ENCODE measurements at places on chromosomes 6 and 20.

GRCh38 chr6:160101277-160102205 lies 20.1 kb upstream of the SLC22A1 start:
- no peak for DNase-seq

GRCh38 chr6:116094041-116094440 lies 6.6 kb upstream of the NT5DC1 start:
- no peak for DNase-seq

DNA sequence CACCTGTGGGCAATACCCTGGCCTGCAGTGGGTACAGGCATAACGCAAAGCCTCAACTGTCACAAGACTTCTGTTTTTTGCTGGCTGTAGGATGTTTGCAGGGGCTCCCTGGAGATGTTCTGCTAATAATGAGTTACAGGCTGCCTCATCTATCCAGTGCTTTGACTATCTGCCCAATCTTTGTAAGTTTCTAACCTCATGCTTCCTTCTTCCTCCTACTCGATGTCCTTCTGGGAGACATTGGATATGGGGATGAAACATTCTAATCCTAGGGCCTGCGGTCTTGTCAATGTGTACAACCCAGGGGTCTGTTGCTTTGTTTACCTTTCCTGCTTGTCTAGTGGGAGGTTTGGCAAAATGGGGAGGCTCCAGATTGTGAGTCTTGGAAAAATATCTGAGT lies 136.8 kb upstream of the TCF21 start:
- DNase-seq = no peak

DNA sequence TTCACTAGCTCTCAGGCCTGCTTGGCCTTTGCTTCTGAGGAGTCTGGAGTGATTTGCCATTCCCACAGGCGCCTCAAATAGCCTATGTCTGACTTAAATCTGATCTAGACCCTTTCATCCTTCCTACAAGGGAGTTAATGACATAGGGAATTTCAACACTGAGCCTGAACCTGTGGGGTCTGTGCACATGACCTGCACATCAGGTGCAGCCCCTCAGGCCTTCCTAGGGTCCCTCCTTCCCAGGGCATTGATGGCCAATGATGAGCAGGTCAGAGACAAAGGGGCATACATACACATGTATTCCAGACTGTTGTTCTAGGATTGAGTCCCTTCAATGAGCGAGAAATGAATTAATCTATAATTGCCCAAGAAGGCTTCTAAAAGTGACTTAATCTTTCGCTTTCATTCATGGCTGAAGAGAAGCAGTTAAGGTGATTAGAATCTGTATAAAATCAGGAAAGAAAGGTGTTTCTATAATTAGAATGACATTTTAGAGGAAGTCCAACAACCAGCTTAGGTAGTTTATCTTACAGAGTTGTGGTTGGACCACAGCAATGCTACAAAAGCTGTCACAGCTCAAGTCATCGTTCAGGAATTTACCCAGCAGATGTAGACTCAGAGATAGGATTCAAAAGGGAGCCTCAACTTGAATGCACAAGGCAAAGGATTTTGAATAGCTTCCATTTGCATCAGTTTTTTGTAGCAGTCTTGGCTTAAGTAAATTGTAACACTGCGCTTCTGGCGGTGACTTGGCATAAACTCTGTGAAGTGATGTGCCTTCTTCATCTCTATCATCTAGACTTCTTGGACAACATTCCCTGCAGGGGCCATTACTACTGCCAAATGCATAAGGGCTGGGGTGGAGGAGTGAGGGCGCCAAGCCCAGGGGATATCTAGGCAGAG lies 27.0 kb upstream of the TBC1D7 start:
- DNase-seq = no peak

DNA sequence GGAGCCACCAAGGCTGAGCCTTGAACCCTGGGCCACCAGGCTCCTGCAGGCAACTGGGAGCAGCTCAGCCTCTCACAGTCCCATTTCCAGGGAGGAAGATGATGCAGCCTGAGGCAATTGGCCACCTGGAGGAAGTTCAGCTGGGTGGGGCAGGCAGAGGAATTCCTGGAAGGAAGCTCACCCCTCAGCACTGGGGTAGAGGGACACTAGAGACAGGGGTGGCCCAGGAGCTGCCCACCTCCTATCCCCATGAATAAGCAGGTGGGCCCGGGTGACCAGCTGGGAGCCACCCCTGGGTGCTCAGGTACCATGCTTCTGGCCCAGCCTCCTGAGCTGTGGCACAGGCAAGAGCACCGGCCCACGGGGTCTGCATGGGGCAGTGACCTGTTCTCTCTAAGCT lies 3.6 kb upstream of the HSPA12B start:
- DNase-seq = no peak

GRCh38 chr20:57396984-57397692 lies 5.9 kb downstream of the RBM38 start:
- no peak for DNase-seq

Measured in NCI-H2171 treated with DMSO at 0.1 percent for 48 hours (cell line).